ENCODE measurements at places on chromosomes 1 and 21.

GRCh38 chr1:26521669-26522030, 7.9 kb upstream of the RPS6KA1 start:
- DNase-seq: no peak

- no peak for DNase-seq
Measured at GRCh38 chr1:212605441-212606394, 2.8 kb upstream of the ATF3 start.

- DNase-seq: no peak
Measured at GRCh38 chr1:6622396-6623152, 2.1 kb upstream of the THAP3 start.

DNA sequence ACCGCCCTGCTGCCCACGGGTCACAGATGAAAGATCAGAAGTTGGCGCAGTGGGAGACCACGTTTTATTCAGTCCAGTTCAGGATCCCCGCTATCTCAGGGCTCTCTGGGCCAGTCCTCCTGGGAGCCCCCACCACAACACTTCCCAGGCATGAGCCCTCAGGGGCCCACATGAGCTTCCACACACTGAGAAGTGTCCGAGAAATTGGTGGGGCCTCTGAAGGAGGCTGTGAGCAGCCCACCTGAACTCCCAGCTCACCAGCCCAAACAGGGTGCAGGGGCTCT, 12.1 kb downstream of the TRIM46 start:
- no peak for DNase-seq

DNA sequence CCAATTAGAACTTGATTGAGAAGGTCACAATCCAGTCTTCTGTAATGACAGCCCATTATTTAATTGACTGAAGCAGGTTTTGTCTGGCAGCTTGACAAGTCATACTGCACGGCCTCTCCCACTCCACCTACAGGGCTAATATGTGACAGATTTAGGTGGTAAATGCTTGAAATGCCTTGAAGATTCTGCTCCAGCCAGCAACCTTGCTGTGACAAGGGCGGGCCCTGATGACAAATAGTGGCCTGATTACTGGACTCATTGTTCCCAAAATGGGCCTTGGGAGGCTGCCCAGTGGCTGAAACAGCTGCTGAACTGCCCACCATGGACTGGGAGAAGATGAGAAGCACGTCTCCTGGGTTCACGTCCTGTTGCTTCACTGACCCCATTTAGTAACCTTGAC, 30.0 kb upstream of the CRNN start:
- no peak for DNase-seq

DNA sequence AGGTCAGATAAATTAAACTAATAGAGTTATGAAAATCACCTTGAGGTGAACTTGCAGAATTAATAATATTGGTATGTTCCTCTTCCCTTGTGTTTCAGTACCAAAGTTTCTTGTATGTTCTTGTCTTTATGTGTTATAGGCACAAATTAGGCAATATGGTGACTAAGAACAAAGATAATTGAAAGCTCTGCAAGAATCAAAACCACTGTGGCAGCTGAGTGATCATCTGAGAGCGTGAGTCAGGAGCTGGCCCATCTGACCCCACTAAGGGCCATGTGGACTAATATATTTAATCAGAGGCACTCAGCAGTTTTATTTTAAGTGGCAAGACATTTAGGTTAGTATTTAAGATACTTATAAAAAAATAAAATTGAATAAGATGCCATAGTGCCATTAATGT, 12.8 kb upstream of the CASQ2 start:
- DNase-seq: no peak

DNA sequence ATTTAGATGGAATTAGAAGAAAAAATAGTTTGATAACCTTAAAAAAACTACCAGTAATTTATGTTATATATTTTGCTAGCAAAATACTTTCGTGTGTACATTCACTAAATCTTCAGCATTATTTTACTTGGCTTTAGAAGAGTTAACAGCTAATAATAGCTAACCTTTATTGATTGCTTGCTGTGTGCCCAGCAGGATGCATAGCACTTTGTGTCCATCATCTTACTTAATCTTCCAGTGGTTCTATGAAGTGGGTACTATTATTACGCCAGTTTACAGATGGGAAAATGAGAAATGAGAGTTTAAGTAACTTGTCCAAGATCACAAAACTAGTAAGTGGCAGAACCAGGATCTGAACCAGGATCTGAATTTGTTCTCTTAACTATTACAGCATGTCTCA, 41.7 kb upstream of the GPR25 start:
- no peak for DNase-seq
